Adrenal gland (tissue), 19 donors: ENCODE measurements at places on chromosomes 4 and X.

GRCh38 chr4:76969495-76969894 is 19.9 kb downstream of the SEPTIN11 start:
- no peak for DNase-seq
- H3K36me3 ChIP-seq, result no peaks in the 10 kb centered on the region
- H3K4me3 ChIP-seq, result no peak overlapping the region

DNA sequence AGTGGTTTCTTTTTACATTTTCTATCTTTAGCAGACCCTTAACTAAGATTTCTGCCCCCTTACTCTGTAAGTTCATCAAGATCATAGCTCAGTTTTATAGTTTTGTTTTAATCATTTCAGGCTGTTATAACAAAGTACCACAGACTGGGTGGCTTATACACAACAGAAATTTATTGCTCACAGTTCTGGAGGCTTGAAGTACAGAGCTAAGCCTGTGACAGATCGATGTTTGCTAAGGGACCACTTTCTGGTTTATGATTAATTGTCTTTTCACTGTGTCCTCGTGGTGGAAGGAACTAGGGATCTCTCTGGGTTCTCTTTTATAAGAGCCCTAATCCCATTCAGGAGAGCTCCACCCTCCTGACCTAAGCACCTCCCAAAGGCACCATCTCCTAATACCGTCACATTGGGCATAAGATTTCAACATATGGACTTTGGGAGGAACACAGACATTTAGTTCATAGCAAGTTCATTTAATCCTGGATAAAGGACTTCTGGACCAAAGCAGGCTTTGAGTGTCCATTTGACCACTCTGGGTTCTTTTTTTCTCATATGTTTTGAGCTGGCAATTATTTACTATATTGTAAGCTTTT is 137.0 kb upstream of the IL15 start:
- H3K4me1 ChIP-seq, result no peaks in the 10 kb centered on the region
- H3K4me3 ChIP-seq, result no peak overlapping the region
- no peak for DNase-seq
- H3K36me3 ChIP-seq, result no peaks in the 10 kb centered on the region
- no peaks in the 10 kb centered on the region for H3K27me3 ChIP-seq

DNA sequence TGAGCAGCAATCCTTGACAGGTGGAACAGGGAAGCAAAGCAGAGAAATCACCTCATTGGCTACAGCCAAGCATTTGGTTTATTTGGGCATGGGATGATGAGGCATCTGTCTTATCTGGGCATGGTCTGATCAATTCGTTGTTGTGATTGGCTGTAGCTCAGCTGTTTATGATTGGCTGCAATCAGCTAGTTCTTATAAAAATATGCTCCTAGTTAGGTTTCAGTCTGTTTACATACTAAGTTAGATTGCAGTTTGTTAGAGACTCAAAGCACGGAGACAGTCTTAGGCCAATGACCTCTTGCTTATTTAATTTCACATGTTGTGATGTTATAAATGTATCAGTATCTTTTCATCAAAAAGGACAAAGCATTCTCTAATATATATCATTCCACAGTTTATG is 312.0 kb downstream of the PDGFC start:
- no peaks in the 10 kb centered on the region for H3K4me1 ChIP-seq
- no peak overlapping the region for H3K27ac ChIP-seq

GRCh38 chrX:108199691-108200090 is 108.1 kb downstream of the ATG4A start:
- no peaks in the 10 kb centered on the region for H3K36me3 ChIP-seq
- DNase-seq, result peak; percentile 9
- peaks cover 8% of the 10 kb centered on the region for H3K27me3 ChIP-seq

GRCh38 chr4:109432696-109433095 is 919 bp upstream of the SEC24B start:
- H3K36me3 ChIP-seq, result no peaks in the 10 kb centered on the region
- no peak for DNase-seq
- peaks cover 42% of the 10 kb centered on the region for H3K4me1 ChIP-seq
- no peak overlapping the region for H3K4me3 ChIP-seq
